Stimulated activated CD8-positive, alpha-beta memory T cell treated with anti-CD3 and anti-CD28 coated beads, Interleukin-7, amount 100 ng/mL, for 1 hour (primary cell): ENCODE measurements at places on chromosomes 16 and 17.
A peak's percentile ranks its signal among the peaks of the same experiment; 100 is the strongest.

DNA sequence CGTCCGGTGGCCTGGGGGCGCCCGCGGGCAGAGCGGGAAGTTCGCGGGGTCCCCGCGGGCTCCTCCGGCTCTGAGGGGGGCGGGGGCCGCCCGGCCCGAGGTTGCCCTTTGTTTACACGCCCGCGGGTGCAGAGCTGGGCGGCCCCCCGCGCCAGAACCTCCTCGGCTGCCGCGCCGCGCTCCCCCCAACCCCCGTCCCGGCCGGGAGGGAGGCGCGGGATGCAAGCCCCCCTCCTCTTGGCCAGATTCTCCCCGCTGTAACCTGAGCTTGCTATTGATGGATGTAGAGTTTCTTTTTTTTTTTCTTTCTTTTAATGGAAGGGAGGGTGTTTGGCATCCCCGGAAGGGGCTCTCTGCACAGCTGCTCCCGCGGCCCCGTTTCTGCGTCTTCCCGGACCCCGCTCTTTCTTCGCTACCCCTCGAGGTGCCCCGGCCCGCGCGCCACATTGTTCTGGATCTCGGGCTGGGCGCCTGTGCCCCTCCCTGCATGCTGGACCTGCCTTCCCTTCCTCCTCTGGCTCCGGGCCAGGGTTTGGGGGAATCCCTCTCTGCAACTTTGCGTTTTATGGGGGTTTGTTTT lies 646 bp downstream of the CBX2 start:
- no peak for DNase-seq

GRCh38 chr17:17514361-17514992 lies 18.3 kb upstream of the RASD1 start:
- DNase-seq, result no peak

- DNase-seq, result no peak
Measured at GRCh38 chr17:2338315-2338657, 985 bp downstream of the SGSM2 start.

DNA sequence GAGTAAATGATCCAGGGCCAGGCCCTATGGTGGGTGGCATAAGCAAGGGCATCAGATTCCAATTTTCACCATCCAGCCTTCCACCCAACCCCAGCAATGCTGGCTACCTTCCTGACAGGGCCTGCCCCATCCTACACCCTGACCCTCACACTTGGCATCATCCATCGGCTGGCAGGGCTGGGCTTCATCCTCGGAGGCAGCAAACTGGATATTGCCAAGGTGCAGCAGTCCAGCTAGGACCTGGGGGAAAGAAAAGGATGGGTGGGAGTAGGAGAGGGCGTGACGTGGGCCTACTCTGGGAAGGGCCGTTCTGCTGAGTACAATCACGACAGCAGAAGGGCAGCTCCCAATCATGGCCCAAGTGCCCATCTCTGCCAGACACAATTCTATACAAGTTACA lies 23.5 kb downstream of the MYO19 start:
- DNase-seq, result no peak

DNA sequence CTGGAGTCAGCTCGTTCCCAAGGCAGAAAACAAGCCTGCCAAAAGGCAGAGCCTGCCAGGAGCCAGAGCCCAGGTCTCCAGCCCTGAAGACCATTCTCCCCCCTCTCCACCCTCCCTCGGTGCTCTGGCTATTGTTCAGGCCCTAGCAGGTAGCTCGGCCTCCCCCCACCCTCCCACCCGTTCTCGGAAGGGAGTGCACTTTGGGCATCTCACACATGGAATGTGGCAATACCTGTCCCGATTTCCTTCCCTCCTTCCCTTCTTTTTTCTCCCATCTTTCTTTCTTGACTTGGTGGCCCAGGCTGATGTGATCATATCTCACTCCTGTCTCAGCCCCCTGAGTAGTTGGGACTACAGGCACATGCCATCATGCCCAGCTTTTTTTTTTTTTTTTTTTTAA lies 12.4 kb downstream of the CNGB1 start:
- DNase-seq, result no peak

- DNase-seq, result no peak
Measured at GRCh38 chr17:65696739-65697394, 135.4 kb upstream of the AXIN2 start.

GRCh38 chr16:57091975-57092785 lies at the start of gene CPNE2:
TSS of gene CPNE2 (plus strand) at chr16:57092583. CDS start at chr16:57110743, 18,160 bp downstream.
- DNase-seq, result no peak

GRCh38 chr16:23754594-23755483 lies at the start of gene CHP2:
TSS of gene CHP2 (plus strand) at chr16:23755026. CDS start at chr16:23755050, 24 bp downstream.
- no peak for DNase-seq

GRCh38 chr16:20300312-20301097 lies 26.8 kb downstream of the GP2 start:
- DNase-seq, result peak; percentile 0

GRCh38 chr17:10292057-10292937 lies 80.5 kb downstream of the MYH13 start:
- no peak for DNase-seq

DNA sequence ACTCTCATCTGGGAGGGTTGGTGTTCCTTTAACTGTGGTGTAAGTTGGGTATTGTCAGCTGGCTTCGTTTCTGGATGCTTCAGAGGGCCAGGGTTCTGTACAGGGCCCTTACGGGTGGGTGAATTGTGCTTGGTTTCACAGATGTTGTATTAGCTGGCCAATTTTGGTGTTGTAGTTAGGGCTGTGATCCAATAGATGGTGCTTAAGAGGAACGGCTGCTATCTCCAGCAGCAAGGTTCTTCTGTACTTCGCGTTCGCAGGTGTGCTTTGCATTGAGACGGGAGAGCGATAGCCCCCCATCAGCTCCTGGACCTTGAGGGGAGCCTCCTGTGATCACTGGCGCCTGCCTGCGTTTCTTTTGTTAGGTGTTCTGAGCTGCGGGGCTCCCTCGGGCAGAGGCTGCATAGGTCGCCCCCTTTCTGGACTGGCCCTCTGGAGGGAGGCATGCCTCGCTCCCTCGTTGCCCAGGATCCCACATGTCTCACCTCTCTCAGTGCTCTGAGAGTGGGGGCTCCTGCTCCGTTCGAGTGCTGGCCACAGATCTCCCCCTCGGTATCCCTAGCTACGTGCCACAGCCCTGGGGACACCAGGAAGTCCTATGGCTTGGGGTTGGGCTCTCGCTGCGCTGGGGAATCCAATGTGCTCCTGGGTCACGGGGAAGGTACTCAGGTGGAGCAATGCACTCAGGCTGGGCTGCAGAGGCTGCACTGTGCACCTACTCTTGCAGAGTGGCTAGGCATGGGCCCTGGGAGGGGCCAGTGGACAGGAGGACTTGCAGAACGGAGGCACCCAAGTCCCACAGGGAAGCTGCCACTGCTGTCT lies 837 bp upstream of the PRDM7 start:
- DNase-seq, result no peak

GRCh38 chr16:17296431-17296830 lies 174.3 kb downstream of the XYLT1 start:
- DNase-seq, result no peak

DNA sequence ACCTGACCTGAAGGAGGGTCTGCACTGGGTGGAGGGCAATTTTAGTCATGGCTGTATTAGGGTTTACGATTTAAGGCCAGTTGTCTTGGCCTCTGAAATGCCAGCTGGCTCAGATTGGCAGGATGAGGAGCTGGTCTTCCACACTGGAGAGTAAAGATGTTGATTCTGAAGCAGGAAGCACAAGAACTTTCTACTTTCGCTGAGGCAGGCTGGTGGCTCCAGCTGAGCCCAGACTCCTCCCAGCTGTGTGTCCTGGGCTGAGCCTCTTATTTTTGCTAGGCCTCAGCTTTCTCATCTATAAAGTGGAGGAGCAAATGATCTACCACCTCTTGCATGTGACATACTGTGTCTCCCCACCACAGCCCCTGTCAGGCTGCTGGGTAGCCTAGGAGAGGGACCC lies 74.4 kb downstream of the MRM1 start:
- no peak for DNase-seq

DNA sequence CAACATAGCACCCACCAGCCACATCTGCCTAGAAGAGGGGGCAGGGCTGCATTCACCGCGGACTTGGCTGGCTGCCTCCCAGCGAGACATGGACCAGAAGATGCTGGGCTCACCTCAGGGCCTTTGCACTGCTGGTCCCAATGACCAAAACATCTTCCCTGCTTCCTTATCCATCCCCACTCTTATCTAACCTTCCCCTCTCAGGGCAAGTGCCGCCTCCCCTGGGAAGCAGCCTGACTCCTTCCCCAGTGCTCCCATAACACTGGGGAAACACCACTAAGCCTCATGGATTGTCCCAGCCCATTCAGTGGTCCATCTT lies 5.7 kb downstream of the TMC6 start:
- DNase-seq, result no peak

- DNase-seq, result no peak
Measured at GRCh38 chr17:58789160-58789559, 33.5 kb downstream of the PPM1E start.

GRCh38 chr17:68035131-68035522 lies 408 bp upstream of the KPNA2 start:
- DNase-seq, result peak; percentile 74

DNA sequence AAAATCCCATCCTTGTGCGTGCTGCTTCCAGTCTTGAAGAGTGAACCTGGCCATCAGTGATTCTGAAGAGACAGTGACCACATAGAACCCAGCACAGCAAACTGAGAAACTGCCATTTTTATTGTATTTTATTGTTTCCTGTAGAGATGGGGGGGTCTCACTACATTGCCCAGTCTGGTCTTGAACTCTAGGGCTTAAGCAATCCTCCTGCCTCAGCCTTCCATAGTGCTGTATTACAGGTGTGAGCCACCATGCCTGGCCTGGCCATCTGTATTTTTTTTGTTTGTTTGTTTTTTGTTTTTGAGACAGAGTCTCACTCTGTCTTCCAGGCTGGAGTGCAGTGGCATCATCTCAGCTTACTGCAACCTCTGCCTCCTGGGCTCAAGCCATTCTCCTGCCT lies 13.9 kb downstream of the CENPV start:
- DNase-seq, result no peak

DNA sequence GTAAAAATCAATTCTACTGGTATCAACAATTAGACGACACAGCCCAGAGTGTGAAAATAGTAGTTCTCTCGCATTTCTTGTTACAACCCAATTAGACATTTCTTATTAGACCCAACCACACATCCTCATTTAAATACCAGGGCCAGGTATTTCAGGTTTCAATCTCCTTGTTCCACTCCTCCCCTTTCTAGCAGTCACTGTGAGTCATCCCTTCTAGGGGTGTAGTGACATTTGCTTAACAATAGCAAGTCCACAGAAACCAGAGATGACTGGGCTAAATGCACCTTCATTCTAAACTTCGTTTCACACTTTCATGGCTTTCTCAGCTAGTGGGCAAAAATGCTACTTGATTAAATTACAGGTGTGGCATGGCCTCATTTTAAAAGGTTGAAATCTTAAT lies 116.9 kb upstream of the CACNG3 start:
- DNase-seq, result no peak

- no peak for DNase-seq
Measured at GRCh38 chr17:31997005-31997404, 10.2 kb upstream of the LRRC37B start.

DNA sequence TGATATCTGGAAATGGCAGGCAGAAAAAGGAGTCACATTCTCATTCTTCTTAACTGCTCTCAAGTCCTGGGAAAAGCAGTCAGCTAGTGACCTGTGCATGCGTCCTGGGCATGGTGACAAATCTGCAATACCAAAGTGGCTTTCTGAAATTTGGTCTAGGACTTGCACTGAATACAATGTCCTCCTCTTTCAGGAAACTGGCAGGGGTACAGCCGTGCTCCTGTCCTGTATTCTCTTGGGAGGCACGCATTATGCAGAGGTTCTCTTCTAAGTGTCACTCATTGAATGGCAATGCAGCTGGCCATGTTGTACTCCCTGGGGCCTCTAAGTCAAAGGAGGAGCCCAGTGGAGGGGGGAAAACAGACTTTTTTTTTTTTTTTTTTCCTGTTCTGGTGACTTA lies 10.6 kb downstream of the PHF12 start:
- DNase-seq, result no peak

DNA sequence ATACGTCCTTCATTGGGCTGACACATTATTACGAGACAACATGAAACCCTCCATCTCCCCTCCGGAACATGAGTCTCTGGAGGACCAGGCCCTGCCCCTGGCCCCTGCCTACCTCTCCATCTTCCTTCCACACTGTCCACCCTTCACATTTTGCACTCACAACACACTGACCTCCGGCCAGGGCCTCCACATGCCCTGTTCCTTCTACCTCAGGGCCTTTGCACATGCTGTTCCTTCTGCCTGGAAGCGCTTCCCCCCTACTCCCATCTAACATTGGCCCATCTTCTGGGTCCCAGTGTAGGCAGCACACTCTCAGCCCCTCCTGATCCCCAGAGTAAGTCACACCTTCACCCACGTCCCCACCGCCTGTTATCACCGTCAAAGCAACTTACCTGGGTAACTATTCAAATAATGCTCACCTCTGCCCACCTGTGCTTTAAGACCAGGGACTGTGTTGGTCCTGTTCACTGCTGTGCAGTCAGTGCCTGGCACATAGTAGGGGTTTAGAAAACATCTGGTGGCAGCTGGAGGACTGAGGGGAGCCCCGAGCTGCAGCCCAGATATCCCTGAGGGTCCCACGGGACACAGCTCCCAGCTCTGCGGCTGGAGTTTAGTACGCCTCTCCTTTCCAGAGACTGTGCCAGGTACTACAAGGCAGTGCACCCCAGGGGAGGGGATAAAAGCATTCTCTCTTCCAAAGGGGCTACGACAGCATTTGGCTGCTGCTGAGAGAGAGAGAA lies 27.2 kb downstream of the RPH3AL start:
- no peak for DNase-seq

- DNase-seq, result no peak
Measured at GRCh38 chr17:43475494-43476089, 8.2 kb upstream of the DHX8 start.

DNA sequence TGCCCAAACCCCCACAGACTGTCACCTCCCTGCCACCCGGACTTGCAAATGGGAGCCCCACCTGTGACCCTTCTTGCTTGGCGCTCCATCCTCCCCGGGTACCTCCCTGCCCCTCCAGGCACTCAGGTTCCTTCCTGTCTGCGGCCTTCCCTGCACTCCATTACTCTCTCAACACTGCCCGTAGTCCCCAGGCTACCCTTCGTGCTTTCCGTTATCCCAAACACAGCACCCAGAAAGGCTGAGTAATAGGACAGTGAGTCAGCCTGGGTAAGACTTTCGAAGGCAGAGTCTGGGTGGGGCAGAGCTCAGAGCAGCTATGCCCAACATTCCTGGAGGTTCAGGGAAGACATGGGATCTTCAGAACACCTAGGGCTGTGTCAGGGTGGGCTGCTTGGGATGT lies 16.6 kb upstream of the C16orf74 start:
- DNase-seq, result no peak

DNA sequence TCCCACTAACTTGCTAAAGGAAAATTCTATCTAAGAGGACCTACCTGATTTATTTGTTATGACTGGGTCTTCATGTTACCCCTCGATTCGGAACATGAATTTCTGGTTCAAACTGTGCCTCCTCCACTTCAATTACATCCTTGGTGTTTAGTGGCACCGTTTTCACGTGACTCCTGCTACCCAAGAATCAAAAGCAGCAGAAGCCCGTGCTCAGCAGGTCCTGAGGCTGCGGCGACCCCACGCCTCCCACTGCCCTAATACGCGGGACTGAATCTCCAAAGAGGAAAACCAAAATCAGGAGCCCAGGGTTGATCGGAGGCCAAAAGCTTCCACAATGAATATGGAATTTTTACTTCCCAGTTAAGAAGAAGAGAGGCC lies 94.0 kb upstream of the METRNL start:
- no peak for DNase-seq
